Spinal cord (tissue), 10 donors: ENCODE measurements at places on chromosomes 12 and 14. TPM values are rescaled to one million over a fixed set of nuclear protein-coding genes. Genes with fewer than 3 reads are reported as not detected.

CELA1 gene
- total RNA-seq: not detected

LYZ gene
- 9.1 TPM for total RNA-seq

CCDC197 gene
- not detected for total RNA-seq

HOXC10 gene
- 9.2 TPM for total RNA-seq

GALNT8 gene
- total RNA-seq: 25.3 TPM
